ENCODE measurements at places on chromosomes 4 and X.
A peak's percentile ranks its signal among the peaks of the same experiment; 100 is the strongest.

DNA sequence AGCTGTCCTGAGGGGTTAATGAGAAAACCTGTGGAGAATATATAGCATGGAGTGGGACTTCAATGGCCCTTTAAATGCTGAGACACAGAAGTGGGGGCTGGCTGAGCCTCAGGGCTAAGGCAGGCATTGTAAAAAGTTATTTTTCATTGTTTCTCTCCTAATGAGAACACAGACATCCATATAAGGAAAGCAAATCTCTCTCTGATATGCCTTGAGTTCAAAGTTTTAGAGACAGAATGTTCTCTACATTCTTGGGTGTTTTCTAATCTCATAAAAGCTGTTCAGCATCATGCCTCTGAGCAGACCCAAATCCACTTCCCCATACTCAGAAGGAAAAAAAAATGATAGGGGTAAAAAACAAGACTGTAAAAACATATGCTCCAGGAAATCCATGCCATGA, 16.8 kb upstream of the RAB40A start:
- no peak for DNase-seq

DNA sequence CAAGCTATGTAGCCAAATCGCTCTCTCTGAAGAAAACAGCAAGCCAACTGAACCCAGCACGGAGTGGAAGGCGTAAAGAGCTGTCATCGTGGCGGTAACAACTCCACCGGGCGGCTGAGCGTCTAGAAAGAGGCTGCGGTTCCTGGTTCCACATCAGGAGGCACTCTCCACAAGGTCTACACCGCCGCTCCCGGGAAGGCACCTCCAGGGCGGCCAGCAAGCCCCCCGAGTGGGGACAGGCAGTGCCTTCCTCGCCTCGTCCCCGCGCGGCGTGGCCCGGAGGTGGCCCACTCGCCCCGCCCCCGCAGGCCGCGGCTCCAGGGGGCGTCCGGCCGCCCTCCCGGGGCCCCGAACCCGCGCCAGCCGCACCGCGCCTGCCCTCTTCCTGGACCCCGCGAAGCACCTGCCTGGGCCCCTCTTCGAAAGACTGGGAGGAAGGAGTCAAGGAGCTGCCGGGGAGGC, 755 bp downstream of the KLHL8 start:
- peak; percentile 37 for DNase-seq

DNA sequence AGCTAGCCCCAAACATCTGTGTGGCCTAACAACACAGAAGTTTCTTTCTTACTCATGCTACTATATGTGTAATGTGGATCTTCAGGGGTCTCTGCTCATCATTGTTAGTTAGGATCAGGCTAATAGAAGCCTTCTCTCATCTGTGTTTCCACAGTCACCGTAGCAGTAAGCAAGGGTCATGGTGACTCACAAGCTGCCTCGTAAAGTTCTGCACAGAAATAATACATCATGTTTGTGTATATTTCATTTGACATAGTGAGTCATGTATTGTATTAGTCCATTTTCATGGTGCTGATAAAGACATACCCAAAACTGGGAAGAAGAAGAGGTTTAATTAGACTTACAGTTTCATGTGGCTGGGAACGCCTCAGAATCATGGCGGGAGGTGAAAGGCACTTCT, 38.7 kb downstream of the SLC4A4 start:
- no peak for DNase-seq

- no peak for DNase-seq
Measured at GRCh38 chr4:89420507-89420906, 112.9 kb upstream of the GPRIN3 start.

All from activated CD8-positive, alpha-beta memory T cell treated with anti-CD3 and anti-CD28 coated beads for 1 hour (primary cell).